ENCODE measurements at places on chromosomes 12 and 14.

- no peak for DNase-seq
These were observed 9.2 kb downstream of the CD69 start for GRCh38 chr12:9751204-9752144.

DNA sequence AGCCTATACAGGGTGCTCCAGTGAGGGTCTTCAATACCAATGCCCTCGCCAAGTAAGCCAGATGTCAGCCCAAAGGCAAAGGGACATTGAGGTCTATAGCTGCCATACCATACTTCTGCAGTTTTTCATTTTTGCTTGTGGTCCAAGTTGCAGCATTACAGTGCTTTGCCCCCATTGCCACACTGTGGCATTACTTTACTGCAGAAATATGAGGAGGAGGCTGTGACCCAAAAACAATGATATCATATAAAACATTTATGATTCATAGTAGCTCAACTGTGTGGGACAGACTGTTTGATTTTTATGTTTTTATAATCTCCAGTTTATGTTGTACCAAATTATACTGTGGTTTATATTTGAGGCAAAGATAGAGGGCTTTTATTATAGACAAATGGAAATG lies 64.1 kb downstream of the KIAA0586 start:
- DNase-seq = no peak

GRCh38 chr14:95700221-95700976 lies 13.5 kb downstream of the TCL1A start:
- DNase-seq = no peak

- DNase-seq = no peak
These were observed 182.2 kb upstream of the MDGA2 start for GRCh38 chr14:47857646-47858045.

DNA sequence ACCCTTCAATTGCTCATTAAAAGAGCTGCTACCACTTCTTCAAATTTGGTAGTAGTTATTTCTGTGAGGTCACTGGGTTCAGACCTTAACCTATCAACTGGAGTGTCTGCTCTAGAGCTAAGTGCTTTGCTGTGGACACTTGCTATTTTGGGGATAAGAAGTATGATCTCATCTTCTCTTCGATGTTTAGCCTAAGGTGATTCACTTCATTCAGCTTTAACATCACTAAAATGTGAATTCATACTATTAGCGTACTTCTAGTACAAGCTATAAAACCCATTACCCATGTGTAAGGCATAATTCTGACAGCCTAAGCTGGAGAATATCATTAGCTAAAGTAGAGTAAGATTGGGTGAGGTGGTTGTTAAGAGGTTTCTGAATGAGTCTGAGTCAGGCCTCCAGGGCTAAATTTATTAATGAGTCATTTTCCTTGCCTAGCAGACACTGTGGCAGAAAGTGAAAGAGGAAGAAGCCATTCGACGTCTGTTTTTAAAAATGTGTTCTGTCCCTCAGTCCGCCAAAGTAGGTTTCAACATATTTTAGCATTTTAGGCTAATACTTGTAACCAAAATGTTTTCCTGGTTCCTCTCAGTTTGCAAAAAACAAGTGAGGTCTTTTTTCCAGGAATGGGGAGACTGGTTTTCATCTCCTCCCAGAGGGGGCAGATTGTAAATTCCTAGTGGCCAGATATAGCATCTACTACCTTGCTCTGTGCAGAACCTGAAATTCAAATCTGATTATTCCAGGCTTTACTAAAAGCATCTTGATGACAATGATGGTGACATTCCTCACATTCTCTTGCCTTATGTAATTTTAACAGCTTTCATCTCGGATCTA lies 103.6 kb downstream of the SSPN start:
- DNase-seq = peak; percentile 33

- DNase-seq = no peak
These were observed 65.3 kb downstream of the VCPKMT start for GRCh38 chr14:50051106-50051505.

GRCh38 chr12:63904653-63905052 lies 60.2 kb downstream of the SRGAP1 start:
- no peak for DNase-seq

GRCh38 chr14:102774391-102775153 lies 2.7 kb upstream of the TRAF3 start:
- peak; percentile 71 for DNase-seq

DNA sequence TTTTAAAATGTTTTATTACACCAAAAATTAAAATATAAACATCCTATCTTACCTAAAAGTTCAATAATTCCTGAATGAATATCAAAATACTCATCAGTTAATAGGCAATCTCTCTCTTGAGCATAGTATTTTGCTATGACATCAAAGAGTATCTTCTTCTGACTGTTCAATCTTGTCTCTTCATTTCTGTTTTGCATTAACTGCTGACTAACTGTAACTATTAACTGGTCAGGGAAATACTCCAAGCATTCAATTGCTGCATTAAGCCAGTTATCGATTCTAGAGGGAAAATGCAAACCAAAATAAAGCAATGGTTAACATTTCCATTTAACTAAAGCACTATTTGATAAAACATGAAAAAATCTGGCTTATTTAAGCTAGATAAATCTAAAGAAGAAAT lies 13.4 kb downstream of the DEPDC4 start:
- DNase-seq = no peak

- DNase-seq = no peak
These were observed 68.2 kb downstream of the USP15 start for GRCh38 chr12:62328296-62328921.

GRCh38 chr14:92510972-92511371 lies 2.6 kb upstream of the RIN3 start:
- DNase-seq = no peak

Measured in memory B cell (primary cell).